Stimulated activated memory B cell treated with anti-CD40 and anti-IgM and Interleukin-4, amounts not matched to agents 10 μg/mL and 1 μg/mL and 100 μg/mL, for 72 hours (primary cell): ENCODE measurements at places on chromosomes 16 and 17.

DNA sequence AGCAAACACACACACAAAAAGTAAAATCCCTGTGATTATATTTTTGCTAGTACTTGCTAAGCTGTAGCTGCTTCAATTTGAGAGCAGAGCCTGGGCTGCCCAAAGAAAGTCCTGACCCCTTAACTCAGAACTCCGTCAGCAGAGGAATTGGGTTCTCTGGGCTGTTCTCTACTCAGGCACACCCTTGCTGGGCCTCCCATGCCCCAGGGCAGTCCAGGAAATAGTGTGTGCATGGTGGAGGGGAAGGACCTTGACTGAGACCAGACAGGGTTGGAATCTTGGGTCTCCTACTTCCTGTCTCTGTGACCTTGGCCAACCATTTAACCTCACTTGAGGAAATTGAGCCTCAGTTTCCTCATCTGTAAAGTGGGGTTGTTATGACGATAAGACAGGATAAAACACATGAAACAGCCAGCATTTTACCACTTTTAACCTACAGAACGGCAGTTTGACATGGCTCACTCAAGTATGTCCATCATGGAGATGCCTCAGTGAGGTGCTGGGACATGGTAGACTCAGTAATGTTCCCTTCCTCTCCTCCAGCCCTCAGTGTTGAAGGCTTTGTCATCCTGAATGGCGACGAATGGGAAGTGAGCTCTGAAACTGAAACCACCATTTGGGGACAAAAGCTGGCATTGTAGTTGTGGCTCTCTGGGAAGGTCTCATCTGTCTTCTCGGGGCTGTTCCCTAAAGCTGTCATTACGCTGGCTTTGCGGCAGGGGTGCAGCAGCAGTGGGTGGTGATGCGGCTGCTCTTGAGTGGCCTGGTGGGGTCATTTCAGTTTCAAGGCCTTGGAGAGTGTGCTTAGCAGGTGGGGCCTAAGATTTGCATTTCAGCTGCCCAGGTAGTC, 74.9 kb downstream of the CMIP start:
- no peak for ATAC-seq

GRCh38 chr16:72987480-72987901, 60.4 kb downstream of the ZFHX3 start:
- ATAC-seq: no peak

DNA sequence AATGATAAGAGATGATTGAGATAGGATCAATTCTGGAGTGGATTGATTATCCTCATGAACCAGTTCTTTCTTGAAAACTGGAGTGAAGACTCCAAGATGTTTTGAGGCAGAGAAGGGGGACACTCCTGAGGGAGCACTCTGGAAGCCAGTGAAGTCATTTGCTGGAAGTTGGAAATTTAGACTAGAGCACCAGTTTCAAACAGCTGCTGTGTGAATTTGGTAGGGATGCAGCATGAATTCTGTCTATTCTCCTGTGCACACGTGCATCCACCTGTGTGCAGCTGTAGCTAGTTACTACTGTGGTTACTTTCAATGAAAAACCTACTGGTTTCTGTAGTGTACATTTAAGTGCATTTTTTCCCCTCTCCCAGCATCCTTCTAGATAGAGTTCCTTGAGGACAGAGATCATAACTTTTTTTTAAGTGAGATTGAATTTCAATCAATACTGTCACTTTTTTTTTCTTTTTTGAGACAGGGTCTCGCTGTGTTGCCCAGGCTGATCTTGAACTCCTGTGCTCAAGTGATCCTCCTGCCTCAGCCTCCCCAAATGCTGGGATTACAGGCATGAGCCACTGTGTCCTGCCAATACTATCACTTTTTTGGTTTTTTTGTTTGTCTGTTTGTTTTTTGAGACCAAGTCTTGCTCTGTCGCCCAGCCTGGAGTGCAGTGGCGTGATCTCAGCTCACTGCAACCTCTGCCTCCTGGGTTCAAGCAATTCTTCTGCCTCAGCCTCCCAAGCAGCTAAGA, 65.9 kb downstream of the TUBD1 start:
- no peak for ATAC-seq

DNA sequence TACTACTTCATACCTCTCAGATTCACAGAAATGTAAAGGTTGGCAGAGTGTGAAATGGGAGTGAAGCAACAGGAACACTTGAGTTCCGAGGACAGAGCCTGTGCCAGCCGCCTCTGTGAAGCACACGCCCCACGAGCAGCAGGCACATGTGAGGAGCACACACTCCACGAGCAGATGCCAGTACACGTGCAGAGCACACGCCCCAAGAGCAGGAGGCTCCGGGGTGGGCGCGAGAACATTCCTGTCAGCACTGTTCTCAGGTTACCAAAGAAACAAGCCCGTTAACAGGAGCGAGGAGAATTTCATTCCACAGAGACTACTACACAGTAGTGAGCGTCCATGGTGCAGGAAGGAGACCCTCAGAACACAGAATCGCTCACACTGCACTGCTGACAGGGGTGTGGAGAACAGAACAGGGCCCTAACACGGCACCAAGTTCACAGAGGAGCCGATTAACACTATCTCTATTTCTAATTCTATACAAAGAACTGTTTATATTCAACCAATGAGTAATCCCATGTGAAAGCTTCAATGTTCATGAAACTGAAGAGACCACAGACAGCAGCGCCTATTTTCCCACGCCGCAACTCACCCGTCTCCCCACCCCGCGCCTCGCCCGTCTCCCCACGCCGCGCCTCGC, 40.1 kb downstream of the KLHDC4 start:
- no peak for ATAC-seq

GRCh38 chr16:85986931-85987749, 88.2 kb downstream of the IRF8 start:
- no peak for ATAC-seq

DNA sequence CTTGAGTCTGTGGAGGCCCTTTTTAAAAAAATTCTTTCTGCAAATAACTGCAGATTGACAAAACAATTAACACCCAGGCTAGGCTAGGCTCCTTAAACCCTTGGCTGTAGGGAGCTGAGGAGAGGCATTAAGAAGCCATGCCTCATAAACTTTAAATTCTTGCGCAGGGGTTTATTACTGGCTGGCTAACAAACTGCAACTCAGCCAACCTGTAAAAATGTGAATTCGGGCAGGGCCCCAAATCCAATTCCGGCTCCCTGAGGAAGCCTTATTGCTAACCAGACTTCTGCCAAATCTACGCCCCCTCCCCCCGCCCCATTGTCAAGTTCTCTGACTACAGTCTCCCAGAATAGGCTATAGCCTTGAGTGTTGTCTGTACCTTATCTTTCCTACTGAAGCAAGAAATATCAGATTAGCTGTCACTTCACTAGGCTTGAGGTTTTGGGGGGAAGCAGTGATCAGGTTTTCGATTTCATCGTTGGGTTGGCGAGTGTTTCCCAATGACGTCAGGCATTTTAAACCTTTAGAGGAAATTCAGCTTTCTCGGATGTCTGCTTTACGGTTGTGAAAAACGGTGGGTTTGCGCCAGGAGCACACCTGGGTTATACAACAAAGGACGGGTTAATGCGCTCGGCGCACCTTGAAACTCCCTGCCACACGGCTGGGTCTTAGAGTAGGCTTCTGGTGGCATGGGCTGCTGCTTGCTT, 2.0 kb downstream of the CDH3 start:
- no peak for ATAC-seq

GRCh38 chr17:74015316-74015715, 188.2 kb upstream of the RPL38 start:
- no peak for ATAC-seq

DNA sequence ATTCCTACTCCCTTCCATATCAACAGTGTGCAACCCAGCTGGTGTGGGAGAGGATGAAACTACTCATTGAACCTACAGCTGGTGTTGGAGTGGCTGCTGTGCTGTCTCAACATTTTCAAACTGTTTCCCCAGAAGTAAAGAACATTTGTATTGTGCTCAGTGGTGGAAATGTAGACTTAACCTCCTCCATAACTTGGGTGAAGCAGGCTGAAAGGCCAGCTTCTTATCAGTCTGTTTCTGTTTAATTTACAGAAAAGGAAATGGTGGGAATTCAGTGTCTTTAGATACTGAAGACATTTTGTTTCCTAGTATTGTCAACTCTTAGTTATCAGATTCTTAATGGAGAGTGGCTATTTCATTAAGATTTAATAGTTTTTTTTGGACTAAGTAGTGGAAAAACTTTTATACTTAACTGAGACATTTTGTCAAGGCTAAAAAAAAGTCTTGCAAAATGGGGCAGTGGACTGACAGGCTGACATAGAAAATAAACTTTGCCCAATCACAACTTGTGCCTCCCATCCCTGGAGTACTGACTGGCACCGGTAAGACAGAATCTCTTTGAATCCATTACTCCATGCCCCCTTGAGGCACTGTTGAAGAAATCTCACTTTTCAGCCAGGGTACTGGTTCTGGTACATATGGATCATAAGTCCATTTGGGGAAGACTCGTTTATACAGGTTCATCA, 12.5 kb downstream of the TSR1 start:
- no peak for ATAC-seq

- ATAC-seq: peak; percentile 14
These were observed 2.8 kb upstream of the NTN3 start for GRCh38 chr16:2468233-2468724.

DNA sequence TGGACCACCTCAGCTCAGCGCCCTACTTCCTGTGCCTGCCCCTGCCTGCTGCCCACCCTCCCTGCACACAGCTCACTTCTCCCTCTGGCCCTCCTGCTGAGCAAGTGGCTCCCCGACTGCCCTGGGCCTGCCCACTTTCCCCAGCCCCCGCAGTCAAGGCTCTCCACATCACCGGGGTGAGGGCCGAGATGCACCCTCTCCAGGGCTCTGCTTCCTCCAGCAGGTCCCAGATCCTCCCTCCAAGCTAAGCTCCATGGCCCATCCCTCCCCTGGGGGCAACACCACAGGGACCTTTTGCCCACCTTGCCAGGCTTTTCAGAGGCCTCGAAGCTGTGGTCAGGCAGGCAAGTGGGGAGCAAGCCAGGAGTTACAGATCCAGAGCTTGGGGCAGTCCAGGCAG, 820.2 kb downstream of the KCNJ18 start:
- no peak for ATAC-seq
